ENCODE measurements at places on chromosomes 16 and 17. TPM values are rescaled to one million over a fixed set of nuclear protein-coding genes. Genes with fewer than 3 reads are reported as not detected.

- peak; percentile 80 for DNase-seq
These were observed 77.0 kb downstream of the MYH13 start for GRCh38 chr17:10295728-10296343.

GRCh38 chr17:30091121-30091670, 25.4 kb upstream of the NSRP1 start:
- no peak for DNase-seq

The SP6 gene
- 1.7 TPM for total RNA-seq

The DNAH9 gene
- total RNA-seq: 0.86 TPM

The CETP gene
- total RNA-seq: not detected
